ENCODE measurements at places on chromosomes 12 and 14. TPM values are rescaled to one million over a fixed set of nuclear protein-coding genes. Genes with fewer than 3 reads are reported as not detected.

KRT77 gene
- total RNA-seq: 0.41 TPM

NRDE2 gene
- 21.2 TPM for total RNA-seq

DNA sequence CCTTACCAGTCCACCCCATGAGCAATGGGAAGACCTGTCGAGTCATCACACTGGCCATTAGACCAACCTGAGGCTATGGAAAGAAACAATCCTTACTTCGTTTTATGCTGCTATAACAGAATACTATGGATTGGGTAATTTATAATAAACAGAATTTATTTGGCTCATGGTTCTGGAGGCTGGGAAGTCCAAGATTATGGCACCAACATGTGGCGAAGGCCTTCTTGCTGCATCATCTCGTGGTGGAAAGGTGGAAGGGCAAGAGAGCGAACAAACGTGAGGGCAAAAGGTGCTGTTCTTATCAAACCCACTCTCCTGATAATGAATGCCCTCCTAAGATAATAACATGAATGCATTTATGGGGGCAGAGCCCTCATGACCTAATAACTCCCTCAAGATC lies 9.6 kb upstream of the SPTB start:
- H3K36me3 ChIP-seq: no peaks in the 10 kb centered on the region
- H3K27me3 ChIP-seq: no peaks in the 10 kb centered on the region
- DNase-seq: no peak
- no peak overlapping the region for H3K4me3 ChIP-seq
- H3K4me1 ChIP-seq: no peaks in the 10 kb centered on the region
- H3K27ac ChIP-seq: no peak overlapping the region

GRCh38 chr12:45720069-45720468 lies 9.4 kb upstream of the ARID2 start:
- H3K4me1 ChIP-seq: peaks cover 47% of the 10 kb centered on the region
- no peaks in the 10 kb centered on the region for H3K36me3 ChIP-seq
- DNase-seq: no peak

DNA sequence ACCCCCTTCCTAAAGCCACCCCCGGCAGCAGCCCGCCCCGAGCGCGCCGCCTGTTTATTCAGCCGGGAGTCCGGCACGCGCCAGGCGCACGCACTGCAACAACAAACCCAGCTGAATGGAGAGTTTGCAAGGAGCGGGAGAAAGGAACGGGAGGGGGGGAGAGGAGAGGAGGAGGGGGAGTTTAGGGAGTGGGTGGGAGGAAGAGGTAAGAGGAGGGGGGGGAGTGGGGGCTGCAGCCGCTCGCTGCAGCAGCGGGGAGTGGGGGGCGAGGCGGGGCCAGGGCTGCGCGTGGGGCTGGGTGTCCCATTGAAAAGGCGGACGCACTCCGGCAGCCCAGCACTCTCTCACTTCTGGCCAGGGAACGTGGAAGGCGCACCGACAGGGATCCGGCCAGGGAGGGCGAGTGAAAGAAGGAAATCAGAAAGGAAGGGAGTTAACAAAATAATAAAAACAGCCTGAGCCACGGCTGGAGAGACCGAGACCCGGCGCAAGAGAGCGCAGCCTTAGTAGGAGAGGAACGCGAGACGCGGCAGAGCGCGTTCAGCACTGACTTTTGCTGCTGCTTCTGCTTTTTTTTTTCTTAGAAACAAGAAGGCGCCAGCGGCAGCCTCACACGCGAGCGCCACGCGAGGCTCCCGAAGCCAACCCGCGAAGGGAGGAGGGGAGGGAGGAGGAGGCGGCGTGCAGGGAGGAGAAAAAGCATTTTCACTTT lies at the start of gene ASCL1:
Gene ASCL1, plus strand, starts transcription at position 336 of the 712 bp plus-strand sequence. CDS start 571 bp downstream, outside the sequence.
- no peaks in the 10 kb centered on the region for H3K27me3 ChIP-seq
- H3K27ac ChIP-seq: no peak within 1 kb of the TSS
- no peak for DNase-seq
- H3K4me1 ChIP-seq: peaks cover 5% of the 10 kb centered on the region
- H3K36me3 ChIP-seq: no peaks in the 10 kb centered on the region

DNA sequence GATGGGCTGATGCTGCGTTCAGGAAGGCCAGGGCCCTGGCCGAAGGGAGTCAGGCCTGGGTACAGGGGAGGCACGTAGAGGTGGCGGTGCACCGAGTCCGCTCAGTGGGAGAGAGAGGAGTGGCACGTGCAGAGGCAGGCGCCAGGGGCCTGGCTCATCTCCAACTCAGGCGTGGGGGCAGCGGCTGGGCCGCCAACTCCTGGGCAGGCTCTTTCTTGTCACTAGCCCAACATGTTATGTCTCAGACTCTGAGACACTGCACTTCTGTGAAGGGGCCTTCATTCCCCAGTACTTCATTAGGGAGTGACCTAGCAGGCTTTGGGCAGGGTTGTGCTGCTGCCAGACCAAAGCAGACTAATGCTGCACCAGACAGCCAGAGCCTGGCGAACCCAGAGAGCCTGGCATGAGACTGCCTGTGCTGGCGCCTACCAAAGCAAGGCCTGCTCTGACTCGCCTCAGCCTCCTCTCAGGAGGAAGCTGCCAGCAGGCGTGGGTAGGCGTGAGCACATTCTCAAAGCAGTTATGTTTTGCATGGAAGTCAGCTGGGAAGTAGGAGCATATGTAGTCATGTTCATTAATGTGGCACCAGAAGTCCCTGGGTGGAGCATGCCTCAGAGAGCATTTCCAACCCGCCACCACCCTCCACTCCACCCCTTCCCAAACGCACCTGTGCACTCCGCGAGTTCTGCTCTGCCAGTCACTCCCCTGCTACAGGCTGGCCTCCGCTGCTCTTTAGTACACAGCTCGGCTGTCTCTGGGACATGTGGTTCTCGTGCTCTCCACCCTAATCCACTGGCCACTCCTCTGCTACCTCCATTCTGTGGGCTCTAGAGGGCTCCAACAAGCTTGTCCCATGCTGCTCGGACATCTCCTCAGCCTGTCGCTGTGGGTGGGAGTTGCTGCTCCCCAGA lies 9.7 kb downstream of the CKB start:
- H3K36me3 ChIP-seq: peaks cover 7% of the 10 kb centered on the region
- H3K27ac ChIP-seq: peak overlapping the region; percentile 93
- peak overlapping the region; percentile 15 for H3K4me3 ChIP-seq

- H3K27ac ChIP-seq: no peak overlapping the region
- H3K4me1 ChIP-seq: peaks cover 76% of the 10 kb centered on the region
- H3K36me3 ChIP-seq: peaks cover 11% of the 10 kb centered on the region
- no peak overlapping the region for H3K4me3 ChIP-seq
- no peaks in the 10 kb centered on the region for H3K27me3 ChIP-seq
- DNase-seq: no peak
These were observed 7.7 kb downstream of the SSH1 start for GRCh38 chr12:108849660-108850059.

DNA sequence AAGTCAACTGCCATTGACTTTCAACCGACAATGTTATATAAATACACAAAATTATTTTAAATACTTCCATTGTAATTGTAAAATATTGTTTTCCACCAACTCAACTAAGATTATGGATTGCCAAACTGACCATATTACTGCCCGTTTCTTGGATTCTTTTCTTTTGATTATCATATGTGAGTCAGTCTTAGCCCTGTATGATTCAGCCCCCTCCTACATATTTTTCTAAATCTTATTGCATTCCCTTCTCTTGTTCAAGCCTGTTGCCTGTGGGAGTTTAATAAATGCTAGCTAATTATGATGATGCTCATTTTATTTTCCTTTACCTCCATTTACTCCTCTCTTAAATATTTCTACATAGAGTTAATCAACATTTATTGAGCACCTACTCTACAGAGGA lies 6.8 kb downstream of the RASSF9 start:
- no peaks in the 10 kb centered on the region for H3K36me3 ChIP-seq
- H3K27me3 ChIP-seq: no peaks in the 10 kb centered on the region
- no peaks in the 10 kb centered on the region for H3K4me1 ChIP-seq
- no peak overlapping the region for H3K27ac ChIP-seq
- no peak for DNase-seq
- H3K4me3 ChIP-seq: no peak overlapping the region
